ENCODE measurements at places on chromosomes 3 and 15.

- DNase-seq, result no peak
Measured at GRCh38 chr3:194105292-194105691, 30.7 kb upstream of the HES1 start.

DNA sequence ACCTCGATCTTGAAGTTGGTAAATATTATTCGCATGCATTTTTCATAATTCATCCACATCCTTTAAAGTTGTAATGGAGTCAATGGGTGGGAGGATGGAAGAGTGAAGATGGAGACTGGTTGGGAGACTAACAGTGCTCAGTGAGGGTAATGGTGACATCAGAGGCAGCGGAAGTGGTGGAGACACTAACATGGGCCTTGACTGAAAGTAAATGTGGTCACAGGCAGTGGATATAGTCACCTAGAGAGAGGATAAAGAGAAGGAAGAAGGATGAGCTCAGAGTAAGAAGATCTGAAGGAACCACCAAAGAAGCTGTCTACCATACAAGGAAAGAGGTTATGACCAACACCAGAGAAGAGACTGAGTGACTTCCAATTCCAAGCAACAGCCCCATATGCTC is 281.6 kb upstream of the STT3B start:
- DNase-seq, result no peak

GRCh38 chr3:195508185-195508584 is 34.9 kb downstream of the PPP1R2 start:
- DNase-seq, result no peak

DNA sequence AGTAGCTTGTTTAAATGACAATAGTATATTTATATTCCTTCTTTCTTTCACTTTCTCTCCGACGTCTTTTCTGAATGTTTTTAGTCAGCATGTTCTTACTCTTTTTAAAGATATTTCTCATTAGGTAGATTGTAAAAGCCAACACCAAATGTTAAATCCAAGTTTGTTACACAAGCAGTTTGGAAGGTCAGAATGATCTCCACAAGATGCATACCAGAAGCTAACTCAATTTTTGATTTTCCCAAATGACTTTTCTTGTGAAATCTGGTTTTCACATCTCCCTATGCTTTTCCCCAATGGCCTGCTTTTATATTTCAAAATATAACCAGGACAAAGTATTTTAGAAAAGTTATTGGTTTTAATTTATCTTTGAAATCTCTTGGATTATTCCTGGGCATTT is 49.7 kb upstream of the TPRG1 start:
- no peak for DNase-seq

DNA sequence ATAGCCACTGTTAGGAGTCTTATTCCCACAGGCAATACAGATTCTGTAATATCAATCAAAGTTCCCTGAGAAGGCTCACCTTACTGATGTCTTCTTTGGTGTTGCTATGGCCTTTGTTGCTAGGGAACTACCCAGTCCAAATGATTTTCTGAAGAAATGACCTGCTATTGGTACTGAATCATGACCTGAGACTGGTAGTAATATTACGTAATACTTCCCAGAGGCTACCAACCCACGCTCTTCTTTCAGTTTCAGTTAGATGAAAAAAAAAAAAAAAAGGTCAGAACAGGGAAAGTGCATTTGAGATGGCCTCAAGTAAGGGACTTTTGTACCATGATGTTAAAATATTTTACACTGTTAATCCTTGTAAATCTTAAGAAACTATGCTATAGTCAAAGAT is 1092.5 kb upstream of the EPHA6 start:
- no peak for DNase-seq

DNA sequence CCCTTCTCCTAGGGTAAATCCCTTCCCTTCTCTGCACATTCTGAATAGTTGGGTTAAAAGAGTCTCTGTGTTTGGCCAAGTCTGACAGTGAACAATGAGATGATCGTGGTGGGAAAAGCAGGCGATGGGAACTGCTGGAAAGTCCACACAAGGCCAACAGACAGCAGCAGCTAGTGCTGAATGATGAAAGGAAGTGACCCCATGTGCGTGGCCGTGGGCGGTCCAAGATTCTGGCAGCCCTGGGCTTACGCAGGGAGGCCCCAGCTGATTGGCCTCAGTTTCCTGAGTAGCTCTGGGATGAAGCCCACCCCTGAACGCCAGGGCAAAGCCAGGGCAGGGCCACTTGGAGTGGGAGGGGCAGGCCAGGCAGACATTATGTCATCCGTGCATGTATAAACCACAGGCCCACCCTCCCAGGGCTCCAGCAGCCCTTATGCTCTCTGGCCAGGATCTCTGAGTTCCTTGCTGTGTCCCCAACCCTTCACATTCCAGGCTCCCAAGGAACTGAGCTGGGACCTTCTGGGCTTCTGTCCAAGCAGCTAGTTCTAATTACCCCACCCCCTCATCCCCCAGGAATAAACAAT is 57.8 kb downstream of the CDC25A start:
- DNase-seq, result no peak

GRCh38 chr15:33030315-33030714 is 164.2 kb downstream of the FMN1 start:
- no peak for DNase-seq

DNA sequence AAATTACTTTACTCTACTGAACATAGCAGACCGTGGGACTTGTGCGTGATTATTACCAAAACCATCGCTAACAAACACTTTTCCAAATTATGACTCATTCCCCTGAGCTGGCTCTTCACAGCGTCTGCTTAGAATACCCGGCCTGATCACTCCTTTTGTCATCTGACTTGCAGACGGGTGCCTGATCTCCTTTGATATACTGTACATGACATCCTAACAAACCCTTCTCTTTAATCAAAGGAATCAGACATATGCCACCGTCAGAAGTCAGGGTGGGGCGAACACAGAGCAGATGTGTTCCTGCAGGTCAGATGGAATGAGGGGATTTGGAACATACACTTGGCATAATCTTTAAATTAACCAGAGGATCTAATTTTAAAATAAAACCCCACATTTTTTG is 48.5 kb upstream of the SH3GL3 start:
- no peak for DNase-seq

DNA sequence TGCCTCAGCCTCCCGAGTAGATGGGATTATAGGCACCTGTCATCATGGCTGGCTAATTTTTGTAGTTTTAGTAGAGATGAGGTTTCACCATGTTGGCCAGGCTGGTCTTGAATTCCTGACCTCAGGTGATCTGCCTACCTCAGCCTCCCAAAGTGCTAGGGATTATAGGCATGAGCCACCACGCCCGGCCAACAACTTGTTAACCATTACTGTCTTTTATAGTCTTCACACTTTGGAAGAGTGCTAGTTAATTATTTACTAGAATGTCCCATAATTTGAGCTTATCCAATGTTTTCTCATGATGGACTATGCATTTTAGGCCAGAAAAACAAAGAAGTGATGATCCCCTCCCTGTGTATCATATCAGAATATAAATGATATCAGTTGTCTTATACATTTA is 288.6 kb upstream of the CBLB start:
- no peak for DNase-seq

- no peak for DNase-seq
Measured at GRCh38 chr3:52053307-52054304, 2.8 kb downstream of the DUSP7 start.

DNA sequence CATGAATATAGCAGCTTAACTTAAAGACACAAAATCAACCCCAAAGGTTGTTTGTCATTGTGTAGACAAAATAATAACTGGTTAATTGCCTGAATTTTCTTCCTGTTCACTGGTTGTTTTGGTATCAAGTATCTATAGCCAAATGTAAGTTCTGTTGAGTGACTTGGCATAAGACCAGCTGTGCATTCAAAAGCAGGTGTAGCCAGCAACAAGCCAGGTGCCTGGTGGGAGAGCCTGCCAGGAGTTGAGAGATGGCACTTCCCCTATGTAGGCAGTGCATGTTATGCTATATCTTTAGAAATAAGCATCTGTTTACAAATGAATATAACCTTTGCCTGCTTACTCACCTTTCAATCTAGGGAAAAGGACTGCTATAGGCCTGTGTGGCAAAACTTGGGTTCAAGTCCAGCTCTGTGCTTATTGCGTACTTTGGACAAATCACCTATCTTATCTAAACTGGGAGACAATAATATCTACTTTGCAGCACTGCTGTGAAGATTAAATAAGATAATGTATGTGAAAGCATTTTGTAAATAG is 84.9 kb upstream of the TBL1XR1 start:
- DNase-seq, result no peak

DNA sequence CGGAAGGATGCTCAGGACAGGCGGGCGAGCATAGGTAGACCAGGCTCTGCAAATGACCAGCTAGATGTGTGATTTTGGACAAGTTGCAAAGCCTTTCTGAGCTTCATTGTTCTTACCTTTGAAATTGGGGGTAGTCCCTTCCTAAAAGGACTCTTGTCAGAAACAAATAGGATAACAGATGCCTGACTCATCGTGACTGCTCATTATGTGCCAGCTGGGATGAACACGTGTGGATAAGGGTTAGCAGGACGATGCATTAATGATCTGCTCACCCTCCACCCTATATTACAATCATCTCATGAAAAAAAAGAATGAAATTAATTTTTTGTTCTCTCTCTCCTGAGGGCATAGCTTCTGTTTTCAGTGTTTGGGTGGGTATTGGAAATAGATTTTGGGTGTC is 223.4 kb downstream of the NR2F2 start:
- no peak for DNase-seq

DNA sequence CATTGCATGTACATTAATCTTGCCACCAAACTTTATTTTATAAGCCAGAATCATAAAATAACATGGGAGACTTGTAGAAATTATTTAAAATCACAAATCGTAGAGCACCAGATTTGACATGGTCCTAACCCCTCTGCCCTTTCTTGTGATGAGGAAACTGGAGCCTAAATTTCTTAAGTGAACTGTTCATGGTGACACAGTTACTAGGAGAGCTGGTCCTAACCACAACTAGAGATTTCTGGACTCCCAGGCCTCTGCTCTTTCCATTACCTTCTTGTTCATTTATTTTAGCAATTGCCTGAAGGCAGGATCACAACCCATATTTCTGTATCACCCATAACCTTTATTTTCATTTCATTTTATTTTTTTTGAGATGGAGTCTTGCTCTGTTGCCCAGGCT is 352.5 kb downstream of the LPP start:
- no peak for DNase-seq

DNA sequence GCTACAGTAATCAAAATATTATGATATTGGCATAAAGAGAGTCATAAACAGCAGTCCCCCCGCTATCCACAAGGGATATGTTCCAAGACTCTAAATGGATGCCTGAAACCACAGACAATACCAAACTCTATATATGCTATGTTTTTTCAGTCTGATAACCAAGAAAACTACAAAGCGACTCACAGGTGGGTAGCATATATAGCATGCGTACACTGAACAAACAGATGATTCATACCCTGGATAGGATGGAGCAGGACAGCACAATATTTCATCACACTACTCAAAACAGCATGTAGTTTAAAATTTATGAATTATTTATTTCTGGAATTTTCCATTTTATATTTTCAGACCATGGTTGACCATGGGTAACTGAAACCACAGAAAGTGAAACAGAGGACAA is 87.0 kb upstream of the PPP2R3A start:
- no peak for DNase-seq

DNA sequence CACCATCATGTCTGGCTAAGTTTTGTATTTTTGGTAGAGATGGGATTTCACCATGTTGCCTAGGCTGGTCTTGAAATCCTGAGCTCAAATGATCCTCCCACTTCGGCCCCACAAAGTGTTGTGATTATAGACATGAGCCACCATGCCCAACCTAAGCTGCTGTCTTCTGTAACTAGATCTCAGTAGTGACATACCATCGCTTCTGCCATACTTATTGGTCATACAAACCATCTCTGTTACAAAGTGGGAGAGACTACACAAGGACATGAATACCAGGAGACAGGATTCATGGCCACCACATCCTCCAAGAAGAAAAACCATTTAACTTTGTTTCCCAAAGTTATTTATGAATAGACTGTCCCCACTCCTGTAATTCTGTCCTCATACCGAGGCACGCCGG is 81.3 kb downstream of the SMAD6 start:
- DNase-seq, result no peak

DNA sequence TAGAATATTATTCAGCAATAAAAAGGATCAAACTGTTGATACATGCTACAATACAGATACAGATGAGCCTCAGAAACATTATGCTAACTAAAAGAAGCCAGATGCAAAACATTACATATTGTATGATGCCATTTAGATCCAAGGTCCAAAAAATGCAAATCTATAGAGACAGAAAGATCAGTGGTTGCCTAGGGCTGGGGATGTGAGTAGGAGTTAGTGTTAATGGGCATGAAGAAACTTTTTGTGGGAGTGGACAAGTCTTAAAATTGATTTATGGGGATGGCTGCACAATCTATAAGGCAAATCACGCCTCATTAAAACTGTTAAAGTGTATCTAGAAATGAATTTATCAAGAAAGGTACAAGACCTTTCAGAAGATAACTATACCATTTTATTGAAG is 45.0 kb downstream of the EHHADH start:
- no peak for DNase-seq

DNA sequence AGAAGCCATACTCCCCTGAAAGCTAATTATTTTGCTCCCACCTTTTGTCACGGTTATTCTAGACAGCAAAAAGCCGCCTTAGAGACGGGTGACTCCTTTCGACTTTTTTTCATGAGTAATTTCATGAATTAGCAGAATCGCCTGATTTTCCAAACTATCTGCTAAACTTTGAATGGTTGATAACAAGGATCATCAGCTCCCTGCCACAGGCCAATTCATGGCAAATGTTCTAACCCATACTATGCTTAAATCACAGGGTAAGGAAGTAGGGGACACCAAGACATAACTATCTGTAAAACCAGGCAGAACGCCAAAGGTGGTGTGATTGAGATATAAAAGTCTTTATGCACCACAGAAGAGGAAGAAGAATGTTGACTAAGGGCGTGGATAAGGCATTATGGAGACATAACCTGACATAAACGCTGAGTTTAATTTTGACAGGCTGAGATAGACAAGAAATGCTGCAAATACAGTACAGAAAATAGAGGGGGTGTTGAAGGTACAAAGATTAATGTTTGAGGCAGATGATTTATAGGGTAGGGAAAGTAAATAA is 891 bp upstream of the DMXL2 start:
- no peak for DNase-seq

GRCh38 chr15:100468285-100468684 is 60.5 kb downstream of the CERS3 start:
- no peak for DNase-seq

DNA sequence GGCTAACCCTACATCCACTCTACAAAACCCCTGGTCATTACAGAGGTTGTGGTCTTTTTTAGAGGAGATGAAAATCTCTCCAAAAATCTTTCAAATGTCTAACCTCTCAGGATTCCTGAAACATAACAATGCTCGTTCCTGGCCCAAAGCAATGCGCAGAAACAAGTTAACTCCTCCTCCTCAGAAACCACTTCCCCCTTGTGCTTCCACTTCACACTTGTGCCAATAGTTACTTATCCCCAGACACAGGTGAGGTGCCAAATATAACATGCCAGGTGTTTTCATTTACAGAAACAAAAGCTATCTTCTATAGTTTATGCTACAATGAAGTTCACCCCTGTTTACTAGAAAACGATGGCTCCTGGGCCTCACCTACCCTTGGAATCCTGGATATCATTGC is 6.2 kb downstream of the NDUFAF1 start:
- DNase-seq, result no peak

Data from NCI-H1694 (cell line).